Astrocyte (in vitro differentiated cells and primary cell): ENCODE measurements at places on chromosomes 7 and 10.

DNA sequence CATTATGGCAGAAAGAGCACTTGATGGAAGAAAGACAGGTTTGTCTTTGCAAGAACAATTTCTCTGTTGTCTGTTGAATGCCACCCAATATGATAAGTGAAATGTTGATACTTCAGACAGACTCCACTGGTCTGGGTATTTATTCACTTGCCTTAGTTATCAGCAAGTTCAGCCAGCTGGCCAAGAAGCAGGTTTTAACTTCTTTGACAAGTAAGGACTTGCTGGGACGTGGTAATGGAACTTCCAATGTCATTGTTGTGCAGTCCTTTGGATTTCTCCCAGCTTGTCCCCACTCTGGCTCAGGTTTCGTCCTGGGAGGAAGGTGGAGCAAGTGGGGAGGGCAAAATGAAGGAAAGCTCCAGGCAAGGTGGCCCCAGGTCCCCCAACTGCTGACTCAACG lies 497.4 kb downstream of the RPS24 start:
- no peaks in the 10 kb centered on the region for H3K36me3 ChIP-seq
- H3K4me1 ChIP-seq, result no peaks in the 10 kb centered on the region
- H3K4me3 ChIP-seq, result no peak overlapping the region
- peaks cover 2% of the 10 kb centered on the region for H3K27me3 ChIP-seq

GRCh38 chr10:69324583-69324982 lies 46.3 kb downstream of the HK1 start:
- H3K27me3 ChIP-seq, result no peaks in the 10 kb centered on the region
- DNase-seq, result no peak
- H3K36me3 ChIP-seq, result no peaks in the 10 kb centered on the region
- H3K4me1 ChIP-seq, result peaks cover 51% of the 10 kb centered on the region
- H3K4me3 ChIP-seq, result no peak overlapping the region
- H3K27ac ChIP-seq, result no peak overlapping the region

GRCh38 chr10:73881221-73881919 lies 7.0 kb upstream of the CAMK2G start:
- peaks cover 6% of the 10 kb centered on the region for H3K4me1 ChIP-seq
- H3K4me3 ChIP-seq, result no peak overlapping the region
- H3K27ac ChIP-seq, result no peak overlapping the region
- no peaks in the 10 kb centered on the region for H3K36me3 ChIP-seq

GRCh38 chr7:132055336-132056120 lies 499.1 kb upstream of the PODXL start:
- H3K4me1 ChIP-seq, result no peaks in the 10 kb centered on the region
- no peak for DNase-seq
- H3K4me3 ChIP-seq, result no peak overlapping the region

GRCh38 chr7:43649755-43650274 lies 66.9 kb downstream of the STK17A start:
- H3K27me3 ChIP-seq, result no peaks in the 10 kb centered on the region
- peak overlapping the region; percentile 99 for H3K27ac ChIP-seq
- peaks cover 67% of the 10 kb centered on the region for H3K4me1 ChIP-seq
- H3K4me3 ChIP-seq, result peak overlapping the region; percentile 19
- no peaks in the 10 kb centered on the region for H3K36me3 ChIP-seq

GRCh38 chr10:131496351-131497052 lies 185.0 kb upstream of the TCERG1L start:
- H3K4me3 ChIP-seq, result no peak overlapping the region
- H3K27ac ChIP-seq, result no peak overlapping the region
- no peak for DNase-seq
- H3K36me3 ChIP-seq, result no peaks in the 10 kb centered on the region

DNA sequence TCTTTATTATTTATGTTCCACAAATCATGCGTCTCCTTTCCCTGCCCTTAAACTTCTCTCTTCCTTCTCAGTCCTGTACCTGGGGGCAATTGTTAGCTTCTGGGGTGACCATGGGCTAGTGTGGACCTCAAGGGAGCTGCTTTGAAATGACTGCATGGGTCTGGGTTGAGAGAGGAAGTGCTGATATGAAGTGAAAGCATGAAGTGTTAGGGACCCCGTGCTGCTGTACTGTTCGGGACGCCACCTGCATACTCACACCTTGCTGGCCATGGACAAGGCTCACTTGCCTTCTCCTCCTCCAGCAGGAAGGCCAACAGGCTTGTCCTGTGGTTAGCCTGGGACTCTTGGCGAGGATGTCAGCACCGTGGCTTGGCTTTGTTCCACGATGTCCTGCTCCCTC lies 56.7 kb downstream of the MTPN start:
- no peak overlapping the region for H3K27ac ChIP-seq
- H3K4me1 ChIP-seq, result peaks cover 22% of the 10 kb centered on the region
- no peaks in the 10 kb centered on the region for H3K27me3 ChIP-seq

- no peaks in the 10 kb centered on the region for H3K36me3 ChIP-seq
- no peak overlapping the region for H3K27ac ChIP-seq
- DNase-seq, result peak; percentile 71
- H3K4me3 ChIP-seq, result no peak overlapping the region
- H3K27me3 ChIP-seq, result no peaks in the 10 kb centered on the region
These were observed 37.6 kb upstream of the COL1A2 start for GRCh38 chr7:94357076-94357475.

DNA sequence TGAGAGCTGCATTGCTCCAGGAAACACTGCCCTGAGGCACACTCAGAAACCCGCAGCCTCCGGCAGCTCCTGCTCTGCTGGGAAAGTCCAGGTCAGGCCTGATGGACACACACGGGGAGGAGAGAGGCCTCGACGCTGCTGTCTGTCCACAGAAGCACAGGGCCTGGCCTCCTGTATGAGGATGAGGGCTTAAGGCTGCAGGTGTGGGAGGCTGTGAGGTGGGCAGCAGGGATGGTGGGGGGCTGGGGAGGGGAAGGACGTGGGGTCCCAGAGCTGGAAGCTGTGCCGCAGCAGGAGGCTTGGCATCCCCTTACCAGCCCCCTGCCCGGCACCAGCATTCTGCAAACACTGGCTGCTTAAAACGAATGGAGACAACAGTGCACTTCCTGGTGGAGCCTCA lies 186.2 kb downstream of the DNAJB6 start:
- no peak for DNase-seq
- H3K4me1 ChIP-seq, result no peaks in the 10 kb centered on the region
- H3K27me3 ChIP-seq, result peaks cover 4% of the 10 kb centered on the region
- H3K36me3 ChIP-seq, result no peaks in the 10 kb centered on the region
- no peak overlapping the region for H3K27ac ChIP-seq
- no peak overlapping the region for H3K4me3 ChIP-seq

- no peaks in the 10 kb centered on the region for H3K27me3 ChIP-seq
- DNase-seq, result no peak
- H3K4me1 ChIP-seq, result no peaks in the 10 kb centered on the region
- H3K4me3 ChIP-seq, result no peak overlapping the region
- no peak overlapping the region for H3K27ac ChIP-seq
These were observed 248.1 kb downstream of the ARHGAP21 start for GRCh38 chr10:24475598-24475997.

GRCh38 chr10:14648005-14648765 lies 126.5 kb downstream of the FAM107B start:
- H3K4me1 ChIP-seq, result peaks cover 1% of the 10 kb centered on the region
- H3K27me3 ChIP-seq, result no peaks in the 10 kb centered on the region

DNA sequence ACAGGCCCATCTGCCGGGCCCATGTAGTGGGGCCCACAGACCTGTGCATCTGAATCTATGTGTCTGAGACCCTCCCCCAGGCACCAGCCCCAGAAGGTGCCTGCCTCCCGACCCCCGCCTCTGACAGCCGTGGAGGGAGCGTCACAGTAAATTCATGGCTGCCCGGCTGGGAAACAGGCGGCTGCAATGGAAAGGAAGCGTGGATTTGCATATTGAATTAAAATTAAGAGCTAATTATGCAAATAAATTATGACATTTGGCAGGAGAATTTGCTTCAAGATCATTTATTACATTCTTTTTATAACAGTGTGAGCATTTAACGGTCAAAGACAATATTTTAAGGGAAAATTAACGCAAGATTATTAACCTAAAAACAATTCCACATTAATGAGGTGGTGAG lies 92.3 kb downstream of the HIF1AN start:
- no peak for DNase-seq
- no peaks in the 10 kb centered on the region for H3K4me1 ChIP-seq
- H3K36me3 ChIP-seq, result no peaks in the 10 kb centered on the region
- H3K4me3 ChIP-seq, result no peak overlapping the region
- H3K27ac ChIP-seq, result no peak overlapping the region
- H3K27me3 ChIP-seq, result peaks cover 38% of the 10 kb centered on the region
